ENCODE measurements at places on chromosomes 3 and 15.

DNA sequence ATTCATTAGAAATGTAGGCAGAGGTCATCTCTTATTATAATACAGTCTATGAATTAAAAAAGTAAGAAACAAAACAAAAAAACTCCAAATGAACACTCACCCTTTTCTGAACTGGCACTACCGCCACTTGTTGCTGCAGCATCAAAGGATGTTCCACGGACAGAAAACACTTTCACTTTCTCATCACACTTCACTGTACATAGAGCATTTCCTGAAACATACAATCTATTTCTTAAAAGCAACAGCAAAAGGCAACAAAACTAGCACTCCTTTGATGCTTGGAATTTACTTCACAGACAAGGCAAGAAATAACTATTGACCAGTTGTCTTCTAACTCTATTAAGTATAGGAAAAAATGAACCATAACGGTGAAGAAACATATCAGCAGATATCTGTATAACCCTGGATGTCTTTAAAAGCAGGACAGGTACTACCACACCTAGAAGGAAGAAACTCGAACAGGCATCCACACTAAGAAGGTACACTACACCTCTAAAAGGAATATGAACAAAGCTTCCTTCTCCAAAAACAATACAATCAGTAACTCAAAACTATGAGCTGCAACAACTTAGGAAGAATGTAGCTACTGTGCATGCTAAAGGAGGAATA, 24.9 kb downstream of the ETFA start:
- DNase-seq, result no peak

GRCh38 chr3:66253790-66254620, 33.2 kb downstream of the SLC25A26 start:
- no peak for DNase-seq

GRCh38 chr3:152997526-152997925, 162.6 kb downstream of the P2RY1 start:
- DNase-seq, result no peak

GRCh38 chr3:11413071-11413470, 140.9 kb downstream of the ATG7 start:
- no peak for DNase-seq

GRCh38 chr3:55624238-55624637, 137.1 kb upstream of the WNT5A start:
- no peak for DNase-seq

GRCh38 chr15:94620632-94621031, 389.3 kb downstream of the MCTP2 start:
- no peak for DNase-seq

DNA sequence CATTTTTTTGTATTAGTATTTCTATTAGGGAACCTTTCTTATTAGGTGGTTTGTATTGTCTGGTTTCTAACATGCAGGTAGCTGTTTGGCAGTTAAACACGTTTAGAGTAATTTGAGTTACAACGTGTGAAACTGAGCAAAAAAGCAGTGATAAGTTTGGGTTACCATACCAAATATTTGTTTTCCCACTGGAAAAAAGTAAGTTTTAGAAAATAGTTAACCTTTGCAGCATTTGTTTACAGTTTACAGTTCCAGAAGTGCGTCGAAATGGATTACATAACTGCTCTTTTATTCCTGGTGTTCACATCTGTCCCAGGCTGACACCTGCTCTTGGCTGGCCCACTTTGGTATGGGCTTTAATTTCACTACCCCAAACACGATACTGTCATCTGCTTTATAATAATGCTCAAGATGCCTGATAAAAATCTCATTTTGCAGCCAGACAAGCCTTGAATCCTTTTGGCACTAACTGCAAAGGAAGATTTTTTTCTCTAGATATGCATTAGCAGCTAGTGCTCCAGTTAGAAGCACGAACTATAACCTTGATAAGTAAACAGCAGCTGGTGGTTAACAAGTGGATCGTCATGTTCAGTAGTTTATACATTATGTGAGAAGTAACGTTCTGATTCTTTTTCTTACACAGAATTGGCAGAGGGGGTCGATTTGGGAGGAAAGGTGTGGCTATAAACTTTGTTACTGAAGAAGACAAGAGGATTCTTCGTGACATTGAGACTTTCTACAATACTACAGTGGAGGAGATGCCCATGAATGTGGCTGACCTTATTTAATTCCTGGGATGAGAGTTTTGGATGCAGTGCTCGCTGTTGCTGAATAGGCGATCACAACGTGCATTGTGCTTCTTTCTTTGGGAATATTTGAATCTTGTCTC, 5.3 kb downstream of the EIF4A2 start:
- no peak for DNase-seq

- DNase-seq, result peak; percentile 34
Measured at GRCh38 chr3:52119099-52119498, 35.1 kb downstream of the POC1A start.

GRCh38 chr3:72143322-72143721, 358.4 kb upstream of the PROK2 start:
- no peak for DNase-seq

- DNase-seq, result no peak
Measured at GRCh38 chr3:12229146-12229851, 59.6 kb upstream of the PPARG start.

DNA sequence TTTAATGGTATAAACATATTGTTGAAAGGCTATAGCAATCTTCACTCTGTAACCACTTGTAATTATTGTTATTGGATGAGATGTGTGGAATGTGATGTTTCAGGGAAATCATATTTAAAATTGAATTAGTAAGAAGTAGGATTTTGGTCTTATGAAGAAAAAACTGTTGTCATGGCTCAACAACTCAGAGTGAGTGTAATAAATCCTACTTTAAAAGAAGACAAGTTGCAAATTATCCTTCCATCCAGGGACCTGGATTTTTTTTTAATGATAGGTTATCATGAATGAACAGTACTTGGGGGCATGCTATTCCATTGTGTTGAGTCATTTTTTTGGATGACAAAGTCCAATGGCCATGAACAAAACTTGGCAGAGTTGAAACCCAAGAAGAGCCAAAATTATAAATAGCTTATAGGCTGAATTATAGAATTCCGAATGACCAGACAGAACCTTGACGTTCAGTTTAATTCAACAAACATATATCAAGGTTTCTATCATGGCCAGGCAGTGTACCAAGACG, 625.5 kb upstream of the ZNF717 start:
- DNase-seq, result no peak

DNA sequence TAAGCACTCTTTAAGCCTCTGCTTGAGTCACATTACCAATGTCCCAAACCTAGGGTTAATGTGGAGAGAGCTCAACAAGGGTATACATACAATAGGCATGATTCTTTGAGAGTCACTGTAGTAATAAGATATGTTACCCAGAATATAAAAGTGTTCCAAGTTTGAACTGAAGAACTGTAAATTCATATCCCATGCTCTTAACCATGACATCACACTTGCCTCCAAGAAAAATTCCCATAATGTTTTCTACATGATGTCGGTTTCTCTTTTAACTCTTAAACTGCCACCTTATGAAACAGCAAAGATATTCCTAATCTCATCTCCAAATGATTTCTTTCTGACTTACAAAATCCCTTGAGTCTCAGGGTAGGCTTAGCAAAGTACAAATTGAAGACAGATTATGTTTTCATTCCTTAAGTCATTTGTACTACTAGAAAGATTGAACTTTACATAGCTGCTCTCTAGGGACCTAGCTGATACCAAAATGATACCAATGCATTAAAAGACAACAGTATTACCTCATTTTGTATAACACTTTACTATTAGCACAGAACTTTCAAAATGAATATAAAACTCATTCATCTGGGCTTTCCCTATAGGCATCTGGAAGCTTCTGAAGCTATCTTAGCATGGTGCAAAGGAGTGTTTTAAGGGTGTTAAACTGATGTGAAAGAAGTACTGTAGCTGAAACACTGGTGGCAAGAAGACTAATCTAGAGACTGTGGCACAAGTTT, 127.1 kb downstream of the KCNMB2 start:
- no peak for DNase-seq

GRCh38 chr15:22224241-22224671, 143.9 kb downstream of the OR4M2 start:
- DNase-seq, result peak; percentile 14

DNA sequence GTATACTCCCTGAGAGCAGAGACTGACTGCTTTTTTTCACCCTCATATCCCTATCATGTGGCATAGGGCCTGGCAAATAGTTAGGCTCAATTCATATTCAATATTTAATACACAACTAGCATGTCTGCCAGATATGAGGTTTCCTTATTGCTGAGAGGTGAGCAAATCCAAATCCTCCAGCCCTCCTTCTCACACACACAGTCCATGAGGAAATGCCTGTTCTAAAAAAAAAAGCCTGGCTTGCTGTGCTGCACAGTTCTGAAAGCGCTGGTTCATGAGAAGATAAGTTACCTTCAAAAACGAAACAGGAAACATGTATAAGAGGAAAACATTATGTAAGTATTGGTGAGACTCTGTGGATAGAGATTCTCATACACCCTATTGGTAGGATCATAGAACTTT, 15.5 kb upstream of the ACAP2 start:
- DNase-seq, result no peak

- peak; percentile 55 for DNase-seq
Measured at GRCh38 chr3:30751610-30752299, 142.7 kb downstream of the GADL1 start.

DNA sequence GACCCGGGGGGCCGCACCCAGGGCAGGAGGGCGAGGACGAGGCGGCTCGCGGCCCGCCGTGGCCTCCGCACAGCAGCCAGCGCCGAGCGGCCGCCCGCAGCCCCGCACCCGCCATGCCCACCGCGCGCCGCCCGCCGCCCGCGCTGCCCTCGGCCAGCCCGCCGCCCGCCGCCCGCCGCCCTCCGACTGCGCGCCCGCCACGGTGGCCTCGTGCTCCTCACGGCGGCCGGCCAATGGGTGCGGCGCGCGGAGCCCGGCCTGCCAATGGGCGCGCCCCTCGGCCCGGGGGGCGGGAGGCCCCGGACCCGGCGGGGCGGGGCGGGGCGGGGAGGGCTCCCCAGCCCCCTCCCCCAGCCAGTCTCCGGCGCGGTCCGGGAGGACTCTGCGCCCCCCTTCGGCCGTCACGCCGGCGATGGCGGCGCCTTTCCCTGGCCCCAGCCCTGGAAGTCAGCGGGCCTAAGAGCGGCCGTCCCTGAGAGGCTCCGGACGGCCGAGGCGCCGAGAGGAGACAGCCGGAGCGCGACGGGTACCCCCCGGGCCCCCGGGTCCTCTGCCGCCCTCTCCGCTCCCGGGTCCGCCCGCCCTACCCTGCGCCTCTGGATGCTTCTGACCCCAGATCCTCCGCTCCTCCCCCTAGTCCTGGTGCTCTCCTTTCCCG, at the start of gene NT5DC2:
NT5DC2 (minus strand) TSS at position 235 of the 658 bp plus-strand sequence; CDS start at position 115, 120 bp downstream.
- DNase-seq, result peak; percentile 80

GRCh38 chr15:77804210-77804609, 171.5 kb upstream of the LINGO1 start:
- DNase-seq, result peak; percentile 58

GRCh38 chr3:28188686-28189085, 52.7 kb upstream of the CMC1 start:
- DNase-seq, result no peak

- no peak for DNase-seq
Measured at GRCh38 chr3:64380546-64380945, 155.3 kb upstream of the PRICKLE2 start.

DNA sequence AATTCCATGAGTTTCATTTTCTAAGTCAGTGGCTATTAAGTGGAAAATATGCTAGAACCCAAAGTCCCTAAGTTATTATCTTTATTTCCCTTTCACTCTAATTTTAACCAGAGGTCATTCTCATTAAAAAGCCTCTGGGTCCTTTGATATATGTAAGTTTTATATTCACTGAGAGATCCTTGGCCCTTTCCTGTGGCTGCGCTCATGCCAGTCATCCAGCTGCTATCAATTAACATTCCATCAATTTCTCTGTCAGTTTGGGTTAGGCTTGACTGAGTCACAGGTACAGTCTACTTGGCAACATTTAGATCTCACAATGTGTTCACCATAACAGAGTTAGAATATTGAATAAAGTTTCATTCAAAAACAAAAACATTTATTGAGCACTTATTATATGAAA, 58.0 kb upstream of the FBN1 start:
- DNase-seq, result no peak

DNA sequence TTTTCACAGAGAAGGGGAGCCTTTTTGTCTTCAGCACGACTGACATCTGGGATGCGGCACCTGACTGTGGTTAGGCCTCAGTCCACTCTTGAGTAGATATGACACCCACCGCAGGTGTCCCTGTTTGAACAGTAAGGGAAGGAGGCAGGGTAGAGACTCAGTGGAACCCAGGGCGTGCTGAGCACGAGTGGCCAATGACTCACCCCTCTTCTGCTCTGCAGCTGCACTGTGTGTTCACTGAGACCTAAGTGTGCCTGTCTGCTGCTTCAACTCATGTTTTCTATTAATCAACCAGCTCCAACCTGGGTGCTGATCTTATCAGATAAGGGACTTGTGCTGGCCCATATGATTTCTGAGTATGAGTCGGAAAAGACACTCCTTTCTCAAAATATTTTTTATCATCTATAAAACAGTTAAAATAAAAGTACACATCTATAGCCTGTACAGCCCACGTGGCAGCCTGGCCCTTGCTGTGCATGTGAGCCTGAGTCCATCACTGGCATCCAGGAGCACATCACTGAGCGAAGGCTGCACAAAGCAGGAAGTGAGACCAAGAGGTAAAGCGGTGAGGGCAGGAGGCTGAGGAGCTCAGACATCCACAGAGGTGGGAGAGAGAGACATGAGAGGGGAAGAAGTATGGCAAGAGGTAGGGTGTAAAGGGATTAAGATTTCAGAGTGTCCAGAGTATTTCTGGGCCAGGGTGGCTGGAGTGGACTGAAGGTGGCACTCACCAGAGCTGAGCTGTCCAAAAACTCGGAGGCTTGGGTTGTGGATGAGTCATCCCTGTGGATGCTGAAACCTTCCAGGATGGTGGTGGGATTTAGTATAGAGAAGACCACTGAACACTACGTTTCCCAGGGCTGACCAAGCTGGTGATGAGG, 49.2 kb downstream of the SLC41A3 start:
- no peak for DNase-seq

DNA sequence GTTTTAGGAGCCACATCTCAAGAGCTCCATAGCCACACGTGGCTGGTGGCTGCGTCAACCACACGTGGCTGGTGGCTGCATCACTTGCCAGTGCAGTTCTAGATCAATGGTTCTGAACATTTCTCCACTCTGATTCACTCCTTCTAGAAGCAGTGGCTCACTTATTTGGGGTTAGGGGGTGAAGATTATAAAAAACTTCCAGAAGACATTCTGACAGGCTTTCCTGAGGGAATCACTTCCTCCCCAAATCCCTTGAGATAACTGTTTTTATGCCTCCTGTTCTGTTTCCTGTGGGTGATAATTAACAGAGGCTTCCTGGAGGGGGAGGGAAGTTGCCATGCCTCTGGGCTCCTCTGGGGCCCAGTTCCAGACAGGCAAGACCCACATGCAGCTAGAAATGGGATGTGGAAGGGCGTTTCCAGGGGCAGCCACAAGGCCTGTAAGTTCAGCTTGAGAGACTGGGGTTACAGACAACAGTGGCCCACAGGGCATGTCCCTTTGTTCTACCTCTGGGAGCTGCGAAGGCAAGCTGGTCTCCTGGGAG, 23.6 kb downstream of the HEG1 start:
- peak; percentile 45 for DNase-seq

- peak; percentile 74 for DNase-seq
Measured at GRCh38 chr15:63978511-63979261, 67.6 kb downstream of the DAPK2 start.
